Thoracic aorta (tissue), 2 donors: ENCODE measurements at places on chromosomes 13 and 19.

DNA sequence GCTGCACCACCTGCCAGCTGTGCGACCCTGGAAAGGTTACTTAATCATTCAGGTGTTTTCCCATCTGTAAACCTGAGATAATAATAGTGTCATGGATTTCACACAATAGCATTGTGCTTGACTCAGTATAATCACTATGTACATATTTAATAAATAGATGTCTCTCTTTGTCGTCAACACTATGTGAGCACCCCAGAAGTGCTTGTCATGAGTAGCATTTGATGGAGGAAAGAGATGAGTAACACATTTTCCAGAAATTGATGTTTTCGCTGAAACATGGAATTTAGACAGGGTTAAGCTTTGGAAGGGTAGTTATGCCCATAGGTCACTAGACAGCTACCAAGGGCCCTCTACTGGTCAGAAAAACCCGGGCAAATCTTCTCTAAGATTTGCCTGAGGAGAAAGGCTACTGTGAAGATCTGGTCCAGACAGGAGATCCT is 9.5 kb upstream of the MBNL2 start:
- DNase-seq = no peak

DNA sequence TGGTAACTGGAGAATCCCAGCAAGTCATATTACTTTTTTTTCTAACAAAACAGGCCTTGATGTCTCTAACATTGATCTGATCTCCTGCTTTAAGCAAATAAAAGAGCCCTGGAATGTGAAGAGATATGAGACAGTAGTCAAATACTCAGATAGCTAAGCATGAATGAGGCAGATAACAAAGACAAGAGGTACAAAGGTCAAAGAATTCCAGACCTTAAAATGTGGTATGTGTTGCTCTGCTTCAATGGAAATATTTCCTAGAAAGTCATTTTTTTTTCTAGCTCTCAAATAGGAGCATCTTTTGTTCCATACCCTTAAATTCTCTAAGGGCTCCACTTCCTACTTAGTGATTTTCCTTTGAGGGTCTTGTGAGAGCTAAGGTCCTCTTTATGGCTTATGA is 54.6 kb downstream of the ZNF254 start:
- no peak for DNase-seq

- no peak for DNase-seq
These were observed 106.7 kb downstream of the KDM4B start for GRCh38 chr19:5075597-5075996.

GRCh38 chr19:6489278-6490061 is 7.9 kb upstream of the DENND1C start:
- no peak for DNase-seq

DNA sequence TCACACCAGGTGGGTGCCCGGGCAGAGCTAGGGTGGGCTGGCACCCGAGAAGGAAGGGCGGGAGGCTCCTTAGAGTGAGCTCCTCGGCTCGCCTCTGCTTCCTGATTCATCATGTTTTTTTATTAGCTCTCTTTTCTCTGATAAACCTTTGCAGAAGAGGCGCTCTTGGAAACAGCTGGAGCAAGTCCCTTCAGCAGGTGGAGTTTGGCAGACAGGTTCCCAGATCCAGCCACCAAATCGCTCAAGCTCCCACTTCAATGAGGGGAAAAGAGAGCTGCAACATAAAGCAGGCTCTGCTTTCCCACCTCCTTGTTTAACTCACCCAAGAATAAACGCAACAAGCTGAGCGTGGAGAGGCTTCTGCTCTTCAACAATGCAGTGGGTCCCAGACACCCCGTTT is 244.8 kb downstream of the TSHZ3 start:
- no peak for DNase-seq

DNA sequence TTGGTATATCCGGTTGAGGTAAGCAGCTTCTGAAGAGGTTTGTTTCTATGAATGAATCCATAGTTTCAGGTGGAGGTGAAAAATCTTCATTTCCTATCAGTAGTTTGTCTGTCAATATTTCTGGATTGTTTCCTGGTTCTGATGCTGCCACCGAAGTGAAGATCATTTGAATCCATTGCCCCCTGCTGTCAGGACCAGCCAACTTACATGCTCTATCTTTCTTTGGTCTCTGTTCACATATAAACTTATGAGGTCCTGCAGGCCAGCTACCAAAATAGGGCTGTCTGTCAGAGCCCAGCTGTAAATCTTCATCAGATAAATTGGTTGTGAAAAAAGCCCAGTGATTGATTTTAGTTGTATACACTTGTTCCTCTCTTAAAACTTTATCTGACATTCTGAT is 15.2 kb upstream of the N4BP2L1 start:
- no peak for DNase-seq

GRCh38 chr19:18464646-18465045 is 26.7 kb upstream of the ISYNA1 start:
- peak; percentile 61 for DNase-seq

DNA sequence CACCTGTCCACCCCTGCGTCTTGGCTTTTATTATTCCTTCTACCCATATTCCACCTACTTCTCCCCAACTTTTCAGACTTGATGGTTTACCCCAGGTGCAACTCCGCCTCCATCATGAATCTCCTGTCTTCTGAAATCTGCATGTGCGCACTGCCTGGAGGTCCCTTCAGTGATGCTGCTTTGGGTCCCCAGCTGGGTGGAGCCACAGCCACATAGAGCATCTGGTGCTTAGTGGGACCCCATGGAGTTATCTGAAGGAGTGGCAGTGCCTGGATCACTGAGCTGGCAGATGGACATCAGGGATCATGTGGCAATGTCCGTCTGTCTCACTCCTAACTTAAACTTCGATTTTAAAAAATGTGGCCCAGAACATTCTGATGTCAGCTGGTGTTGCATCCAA is 13.5 kb downstream of the ZNF536 start:
- DNase-seq = no peak

DNA sequence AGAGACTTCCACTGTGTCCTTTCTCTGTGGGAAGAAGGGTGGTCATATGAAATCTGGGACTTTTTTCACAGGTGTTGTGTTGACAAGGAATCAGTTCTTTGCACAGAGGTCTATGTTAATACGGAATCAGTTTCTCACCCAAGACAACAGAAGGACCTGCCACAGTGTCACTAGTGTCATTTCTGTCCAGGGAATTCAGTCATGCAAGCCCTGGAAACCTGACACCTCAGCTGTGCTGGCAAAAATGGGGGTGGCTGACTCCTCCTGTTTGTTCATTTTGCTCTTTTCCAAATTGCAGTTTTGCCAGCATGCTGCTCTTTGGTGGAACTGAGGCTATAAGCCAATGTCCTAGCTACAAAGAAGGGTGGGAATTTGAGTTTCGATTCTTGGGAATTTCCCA is 49.8 kb upstream of the ESD start:
- no peak for DNase-seq

- DNase-seq = no peak
These were observed 386.6 kb downstream of the DIAPH3 start for GRCh38 chr13:59776924-59777690.

- DNase-seq = no peak
These were observed 116.8 kb upstream of the CACNA1A start for GRCh38 chr19:13622766-13623715.

DNA sequence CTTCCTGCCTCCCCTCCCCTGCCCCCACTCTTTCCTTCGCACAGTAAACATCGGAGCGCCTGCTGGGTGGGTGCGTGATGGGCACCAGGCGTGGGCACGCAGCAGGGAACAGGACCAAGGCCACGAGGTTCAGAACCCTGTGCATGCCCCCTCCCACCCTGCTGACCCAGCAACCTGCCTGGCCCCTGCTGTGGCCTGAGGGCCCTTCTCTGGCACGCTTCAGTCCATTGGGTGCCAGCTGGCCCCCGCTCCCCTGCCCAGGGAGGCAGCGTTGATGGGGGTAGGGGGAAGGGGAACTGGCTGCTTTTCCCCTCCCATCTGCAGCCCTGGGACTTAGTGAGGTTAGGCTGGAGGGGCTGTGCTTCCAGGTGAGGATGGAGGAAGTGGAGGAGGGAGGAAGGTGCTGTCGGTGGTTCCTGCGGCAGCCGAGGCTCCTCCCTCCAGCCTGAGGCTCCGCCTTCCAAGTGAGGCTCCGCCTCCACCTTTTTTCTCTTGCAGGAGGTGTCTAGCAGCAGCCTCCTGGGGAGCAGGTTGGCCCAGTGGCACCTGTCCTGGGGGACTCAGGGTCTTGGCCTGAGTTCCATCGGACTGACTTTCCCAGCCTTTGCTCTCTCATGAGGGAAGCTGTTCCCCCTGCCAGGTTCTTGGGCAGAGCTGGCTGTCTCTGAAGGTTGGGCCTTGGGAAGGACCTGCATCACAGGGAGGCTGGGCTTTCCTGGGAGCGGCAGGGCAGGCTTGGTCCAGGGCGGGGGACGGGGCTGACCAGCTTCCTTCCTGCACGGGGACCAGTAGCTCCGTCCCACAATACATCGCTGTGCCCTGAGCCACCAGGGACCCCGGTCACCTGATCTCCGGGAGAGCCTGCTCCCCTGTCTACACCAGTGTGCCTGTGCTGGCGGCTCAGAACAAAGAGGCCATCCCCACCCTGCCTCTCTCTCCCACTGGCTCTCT is 7.3 kb downstream of the PIAS4 start:
- no peak for DNase-seq

DNA sequence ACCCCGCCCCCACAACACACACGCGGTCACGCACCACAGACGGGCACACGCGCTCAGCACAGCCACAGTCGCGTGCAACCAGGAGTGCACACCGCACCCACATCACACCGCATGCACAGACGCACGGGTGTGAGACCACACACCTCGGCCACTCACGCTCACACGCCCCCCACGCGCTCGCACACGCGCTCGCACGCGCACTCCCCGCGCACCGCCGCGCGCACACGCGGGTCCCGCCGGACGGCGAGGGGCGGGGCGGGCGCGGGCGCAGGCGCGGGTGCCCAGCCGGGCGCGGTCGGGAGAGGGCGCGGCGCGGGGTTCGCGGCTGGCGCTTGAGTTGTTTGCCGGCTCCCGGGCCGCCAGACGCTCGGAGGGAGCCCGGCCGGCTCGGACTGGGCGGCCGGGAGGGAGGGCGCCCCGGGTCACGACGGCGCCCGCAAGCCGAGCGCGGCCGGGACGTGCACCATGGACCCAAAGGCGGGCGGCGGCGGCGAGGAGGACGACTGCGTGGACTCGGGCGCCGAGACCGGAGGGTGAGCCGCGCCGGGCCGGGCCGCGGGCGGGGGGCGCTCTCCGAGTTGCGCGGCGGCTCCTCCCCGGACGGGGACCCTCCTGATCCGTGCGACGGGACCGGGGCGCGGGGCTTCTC is at the start of gene FAM124A:
TSS of gene FAM124A (plus strand) at position 362 of the 649 bp plus-strand sequence. CDS start at position 466, 104 bp downstream.
- no peak for DNase-seq

GRCh38 chr13:46554951-46555350 is 2.0 kb downstream of the LRCH1 start:
- DNase-seq = no peak

DNA sequence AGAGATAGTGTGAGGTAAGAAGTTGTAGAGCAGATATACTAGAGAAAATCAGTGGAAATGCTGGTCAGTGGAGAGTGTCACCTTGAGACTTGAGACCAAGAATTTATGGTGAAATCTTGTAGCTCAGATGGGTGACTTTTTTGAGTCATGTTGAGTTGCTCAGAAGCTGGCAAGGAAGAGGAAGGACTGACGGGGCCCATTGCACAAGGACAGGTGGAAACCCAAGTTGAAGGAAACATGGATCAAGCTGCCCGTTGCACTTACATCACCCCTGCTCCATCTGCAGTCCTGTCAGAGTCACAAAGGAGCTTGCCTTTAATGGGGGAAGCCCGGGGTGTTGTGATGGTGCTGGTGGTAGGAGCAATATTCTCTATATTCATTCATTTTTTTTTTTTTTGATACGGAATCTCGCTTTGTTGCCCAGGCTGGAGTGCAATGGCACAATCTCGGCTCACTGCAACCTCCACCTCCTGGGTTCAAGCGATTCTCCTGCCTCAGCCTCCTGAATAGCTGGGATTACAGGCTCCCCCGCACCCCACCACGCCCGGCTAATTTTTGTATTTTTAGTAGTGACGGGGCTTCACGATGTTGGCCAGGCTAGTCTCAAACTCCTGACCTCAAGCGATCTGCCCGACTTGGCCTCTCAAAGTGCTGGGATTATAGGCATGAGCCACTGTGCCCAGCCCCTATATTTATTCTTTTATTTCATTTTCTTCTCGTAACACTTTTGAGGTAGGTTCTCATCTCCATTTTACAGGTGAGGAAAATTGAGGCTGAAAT is 27.4 kb downstream of the UBAC2 start:
- no peak for DNase-seq

- no peak for DNase-seq
These were observed 36.7 kb upstream of the USPL1 start for GRCh38 chr13:30580852-30581502.

DNA sequence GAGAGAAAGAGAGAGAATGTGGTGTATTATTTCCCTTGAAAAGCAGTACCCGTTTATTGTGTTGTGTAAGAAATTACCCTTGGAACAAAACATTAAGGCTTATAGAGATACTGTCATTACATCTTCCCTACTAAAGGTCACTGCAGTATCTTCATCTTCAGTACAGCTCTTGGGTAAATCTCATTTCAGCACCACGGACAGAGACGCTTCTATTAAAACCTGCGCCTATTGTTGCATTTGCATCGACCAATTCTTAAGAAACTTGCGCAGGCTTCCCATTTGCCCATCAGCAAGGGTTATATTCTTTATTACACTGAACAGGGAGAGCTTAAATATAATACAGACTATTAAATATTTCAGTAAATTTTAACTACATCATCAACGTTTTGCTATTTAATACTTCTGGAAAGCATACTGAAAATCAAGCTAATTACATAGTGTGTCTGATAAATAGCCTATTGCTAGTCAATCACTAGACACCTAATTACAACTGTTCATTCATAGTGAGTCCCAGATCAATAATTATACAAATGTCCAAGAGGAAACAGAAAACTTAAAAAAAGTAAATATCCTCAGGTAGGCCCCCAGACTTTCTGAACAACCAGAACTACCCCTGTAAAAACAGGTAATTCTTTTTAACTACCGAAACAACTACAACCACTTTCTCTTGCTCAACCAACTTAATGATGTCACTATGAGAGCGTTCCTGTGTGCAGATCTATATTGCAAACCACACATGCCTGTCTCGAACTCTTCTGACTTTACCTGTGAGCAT is 350.6 kb downstream of the LIG4 start:
- no peak for DNase-seq

DNA sequence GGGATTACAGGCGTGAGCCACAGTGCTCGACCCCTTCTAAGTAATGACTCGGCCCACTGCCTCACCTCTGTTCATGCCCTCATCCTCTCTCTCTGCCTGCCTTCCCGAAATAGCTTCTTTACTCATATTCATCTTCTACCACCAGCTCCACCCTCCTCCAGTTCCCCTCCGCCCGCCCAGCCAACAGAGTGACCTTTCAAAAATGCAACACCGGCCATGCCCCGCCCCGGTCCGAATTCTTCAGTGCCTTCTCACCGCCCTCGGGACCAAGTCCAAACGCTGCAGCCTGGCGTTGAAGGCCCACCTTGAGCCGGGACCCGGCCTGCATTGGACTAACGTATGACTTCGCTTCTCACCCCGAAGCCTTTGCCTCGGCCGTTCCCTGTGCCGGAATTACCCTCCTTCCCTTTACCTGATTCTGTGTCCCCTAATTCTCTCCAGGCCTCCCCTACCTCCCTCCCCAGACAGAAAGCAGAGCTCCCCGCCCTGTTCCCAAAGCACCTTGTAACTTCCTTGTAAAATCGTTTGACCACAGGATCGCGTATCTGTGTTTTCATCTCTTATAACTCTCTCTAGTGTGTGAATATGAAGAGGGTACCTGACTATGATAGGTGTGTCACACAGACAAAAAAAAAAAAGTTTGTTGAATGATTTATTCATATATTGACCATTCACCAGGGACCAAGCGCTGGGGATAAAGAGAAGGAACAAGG is 8.1 kb upstream of the MUC16 start:
- no peak for DNase-seq

GRCh38 chr19:14164082-14164481 is 27.7 kb upstream of the ASF1B start:
- no peak for DNase-seq
